ENCODE measurements at places on chromosomes 3 and 15.

GRCh38 chr15:100691321-100691720 lies 88.9 kb downstream of the ASB7 start:
- DNase-seq, result no peak

DNA sequence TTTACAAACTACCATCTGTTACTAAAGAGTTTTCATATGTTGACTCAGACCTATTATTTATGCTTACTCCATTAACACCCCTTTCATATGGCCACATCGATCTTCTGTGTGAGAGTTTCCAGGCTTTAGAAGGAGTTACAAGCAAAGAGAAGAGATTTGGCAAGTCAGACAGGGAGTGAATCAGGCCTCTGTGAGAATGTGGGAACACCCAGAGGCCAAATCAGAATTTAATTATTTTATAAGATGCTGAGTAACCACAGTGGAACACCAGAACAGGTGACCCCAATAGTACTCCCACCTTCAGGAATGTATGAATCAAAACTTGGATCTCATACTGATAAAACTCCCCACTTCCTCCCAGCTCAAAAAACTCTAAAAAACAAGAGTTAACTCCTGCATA lies 42.0 kb downstream of the IFT57 start:
- no peak for DNase-seq

DNA sequence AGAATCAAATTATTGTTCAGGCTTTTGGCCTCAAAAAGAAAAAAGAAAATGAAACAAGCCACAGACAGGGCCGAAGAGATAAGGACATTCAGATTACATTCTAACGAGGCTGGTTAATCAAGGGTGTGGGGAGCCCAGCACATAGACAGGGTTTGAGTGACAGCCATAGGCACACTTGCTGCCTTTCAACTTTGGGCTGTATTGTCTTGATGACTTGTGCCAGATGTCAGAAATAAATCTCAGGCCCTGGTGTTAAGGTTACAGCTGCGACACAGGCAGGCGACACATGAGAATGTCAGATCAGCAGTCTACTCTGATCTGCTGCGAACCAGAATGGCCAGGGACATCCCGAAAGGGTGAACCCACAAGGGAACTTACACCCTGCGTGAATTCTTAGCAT lies 231.2 kb upstream of the ARRDC4 start:
- DNase-seq, result no peak

GRCh38 chr15:76501011-76501410 lies 164.4 kb downstream of the ISL2 start:
- DNase-seq, result no peak

- no peak for DNase-seq
These were observed 11.4 kb upstream of the SNRPA1 start for GRCh38 chr15:101306341-101307047.

GRCh38 chr3:71129611-71130431 lies 453.7 kb downstream of the FOXP1 start:
- no peak for DNase-seq

- DNase-seq, result no peak
These were observed 22.9 kb downstream of the ITPR1 start for GRCh38 chr3:4515916-4516579.
